ENCODE measurements at places on chromosomes 2 and 18. TPM values are rescaled to one million over a fixed set of nuclear protein-coding genes. Genes with fewer than 3 reads are reported as not detected.

DNA sequence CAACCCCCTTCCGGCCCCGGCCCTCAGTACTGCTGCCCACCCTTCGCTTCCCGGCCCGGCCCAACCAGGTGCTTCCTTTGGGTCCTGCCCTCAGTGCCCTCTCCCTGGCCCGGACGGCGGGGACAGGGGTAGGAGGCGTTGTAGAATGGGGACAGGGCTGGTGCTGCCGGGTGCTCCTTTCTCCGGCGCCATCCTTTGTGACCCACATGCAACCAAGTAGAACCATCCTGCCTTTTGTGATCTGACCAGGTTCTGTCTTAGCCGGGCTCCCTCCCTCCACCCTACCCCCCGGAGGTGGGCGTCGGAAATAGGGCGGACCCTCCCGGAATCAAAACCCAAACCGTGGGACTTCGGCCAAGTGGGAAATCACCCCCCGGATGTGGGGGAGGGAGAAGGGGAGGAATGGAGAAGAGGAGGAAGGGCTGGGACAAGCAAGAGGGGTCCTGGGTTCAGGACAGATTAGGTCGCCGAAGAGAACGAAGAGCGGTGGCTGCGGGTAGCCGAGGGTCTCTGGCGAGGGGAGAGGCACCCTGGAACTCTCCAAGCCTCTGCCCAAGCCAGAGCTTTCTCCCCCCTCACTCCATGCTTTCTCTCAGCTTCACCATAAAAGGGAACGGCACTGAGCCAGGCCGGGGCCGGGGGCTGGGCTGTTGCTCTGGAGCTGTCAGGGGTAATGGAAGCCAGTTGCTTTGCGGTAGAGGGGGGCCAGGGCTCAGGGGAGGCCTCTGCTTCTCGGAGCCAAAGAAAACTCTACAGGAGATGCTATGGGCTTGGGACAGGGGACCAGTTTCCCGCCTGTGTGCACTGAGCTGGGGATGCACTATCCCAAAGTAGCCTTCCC lies 756 bp upstream of the OST4 start:
- peak; percentile 75 for DNase-seq

- DNase-seq: no peak
Observed at GRCh38 chr2:43142921-43143438, 83.4 kb downstream of the ZFP36L2 start.

ITPRIPL1 gene
- 2.6 TPM for total RNA-seq

- DNase-seq: no peak
Observed at GRCh38 chr2:88696611-88697010, 5.1 kb downstream of the RPIA start.
